Psoas muscle (tissue), 8 donors: ENCODE measurements at places on chromosomes 2 and 18.

DNA sequence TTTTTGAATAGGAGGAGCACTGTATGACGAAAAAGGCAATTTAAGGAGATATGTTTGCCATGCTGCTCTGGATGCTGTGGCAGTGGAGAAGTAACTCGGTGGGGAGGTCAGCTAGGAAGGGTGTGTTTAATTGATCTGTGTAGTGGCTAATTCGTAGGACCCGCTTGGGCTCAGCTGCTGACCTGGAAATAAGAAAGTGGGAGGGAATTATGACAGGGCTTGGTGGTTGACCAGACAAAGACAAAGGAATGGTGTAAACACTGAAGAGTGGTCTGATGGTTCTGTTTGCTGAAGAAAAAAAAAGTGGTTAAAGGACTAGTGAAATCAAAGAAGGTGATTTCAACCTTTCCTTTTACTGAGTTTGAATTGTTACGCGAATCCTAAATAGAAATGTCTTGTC is 146.0 kb downstream of the MAP4K4 start:
- no peaks in the 10 kb centered on the region for H3K27me3 ChIP-seq
- no peak overlapping the region for H3K4me3 ChIP-seq
- no peak overlapping the region for H3K27ac ChIP-seq
- H3K4me1 ChIP-seq, result peaks cover 14% of the 10 kb centered on the region
- peaks cover 86% of the 10 kb centered on the region for H3K36me3 ChIP-seq
- no peak for DNase-seq

DNA sequence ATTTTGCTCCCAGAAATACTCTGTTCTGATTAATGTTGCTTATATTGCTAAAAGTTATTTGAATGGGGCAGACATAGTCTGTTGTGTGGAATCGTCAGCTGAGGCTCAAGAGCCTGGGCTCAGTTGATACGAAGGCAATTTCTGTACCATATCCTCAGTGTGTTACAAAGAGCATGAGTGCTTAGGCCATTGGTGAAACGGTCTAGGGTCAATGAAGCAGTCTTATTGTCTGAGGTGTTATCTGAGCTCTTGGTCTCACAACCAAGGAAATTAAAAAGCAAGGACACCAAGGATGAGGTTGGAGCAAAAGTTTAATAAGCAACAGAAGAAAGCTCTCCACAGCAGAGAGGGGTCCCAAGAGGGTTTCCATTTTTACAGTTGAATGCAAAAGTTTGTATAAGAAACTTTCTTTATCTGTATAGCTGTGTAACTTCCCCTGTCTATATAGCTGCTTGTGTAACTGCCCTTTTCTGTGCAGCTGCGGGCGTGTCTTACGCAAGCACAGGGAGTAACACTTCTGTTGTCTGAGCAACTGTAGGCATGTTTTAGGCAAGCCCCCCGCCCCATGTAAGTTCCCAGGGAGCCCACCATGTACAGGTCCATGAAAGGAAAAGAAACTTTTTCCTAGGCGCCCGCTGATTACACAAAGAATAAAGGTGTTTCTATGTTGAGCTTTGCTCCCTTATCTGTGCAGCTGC is 40.6 kb upstream of the DSC1 start:
- no peak for DNase-seq
- no peaks in the 10 kb centered on the region for H3K4me1 ChIP-seq
- H3K27me3 ChIP-seq, result no peaks in the 10 kb centered on the region

- H3K36me3 ChIP-seq, result no peaks in the 10 kb centered on the region
- H3K27me3 ChIP-seq, result no peaks in the 10 kb centered on the region
- no peak overlapping the region for H3K27ac ChIP-seq
- peak overlapping the region; percentile 62 for H3K4me3 ChIP-seq
These were observed 54.7 kb downstream of the E2F6 start for GRCh38 chr2:11411244-11411643.

- H3K4me1 ChIP-seq, result peaks cover 15% of the 10 kb centered on the region
- no peak overlapping the region for H3K27ac ChIP-seq
- no peak for DNase-seq
- H3K27me3 ChIP-seq, result no peaks in the 10 kb centered on the region
These were observed 16.5 kb downstream of the SUMO1 start for GRCh38 chr2:202221873-202222272.

- no peak overlapping the region for H3K27ac ChIP-seq
- no peaks in the 10 kb centered on the region for H3K4me1 ChIP-seq
- DNase-seq, result no peak
- no peak overlapping the region for H3K4me3 ChIP-seq
These were observed 38.1 kb downstream of the EMX1 start for GRCh38 chr2:72955228-72956049.

GRCh38 chr18:70462078-70462439 is 173.2 kb downstream of the SOCS6 start:
- no peaks in the 10 kb centered on the region for H3K27me3 ChIP-seq
- H3K36me3 ChIP-seq, result no peaks in the 10 kb centered on the region
- H3K4me3 ChIP-seq, result no peak overlapping the region
- H3K4me1 ChIP-seq, result no peaks in the 10 kb centered on the region
- DNase-seq, result no peak
